Kasumi-1 (cell line): ENCODE measurements at places on chromosomes 2 and 18.

GRCh38 chr2:55363636-55364035, 56.0 kb downstream of the CCDC88A start:
- no peak for DNase-seq

DNA sequence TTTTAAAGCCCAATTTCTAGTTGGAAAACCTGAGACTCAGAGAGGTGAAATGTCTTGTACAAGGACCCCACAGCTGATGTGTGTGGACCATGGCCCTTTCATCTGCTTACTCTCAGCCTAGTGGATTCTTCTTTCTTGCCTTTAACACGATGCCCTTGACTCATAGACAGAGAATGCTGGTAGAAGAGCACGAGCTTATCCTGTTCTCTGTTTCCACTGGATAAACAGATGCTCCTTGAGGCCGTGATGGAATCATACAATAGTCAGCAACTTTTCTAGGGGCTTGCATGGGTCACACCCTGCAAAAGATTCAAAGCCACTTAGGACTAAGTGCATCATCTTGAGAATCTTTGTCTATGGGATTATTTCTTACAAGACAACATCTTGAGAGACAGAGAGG, 50.9 kb downstream of the MYCN start:
- DNase-seq, result no peak

DNA sequence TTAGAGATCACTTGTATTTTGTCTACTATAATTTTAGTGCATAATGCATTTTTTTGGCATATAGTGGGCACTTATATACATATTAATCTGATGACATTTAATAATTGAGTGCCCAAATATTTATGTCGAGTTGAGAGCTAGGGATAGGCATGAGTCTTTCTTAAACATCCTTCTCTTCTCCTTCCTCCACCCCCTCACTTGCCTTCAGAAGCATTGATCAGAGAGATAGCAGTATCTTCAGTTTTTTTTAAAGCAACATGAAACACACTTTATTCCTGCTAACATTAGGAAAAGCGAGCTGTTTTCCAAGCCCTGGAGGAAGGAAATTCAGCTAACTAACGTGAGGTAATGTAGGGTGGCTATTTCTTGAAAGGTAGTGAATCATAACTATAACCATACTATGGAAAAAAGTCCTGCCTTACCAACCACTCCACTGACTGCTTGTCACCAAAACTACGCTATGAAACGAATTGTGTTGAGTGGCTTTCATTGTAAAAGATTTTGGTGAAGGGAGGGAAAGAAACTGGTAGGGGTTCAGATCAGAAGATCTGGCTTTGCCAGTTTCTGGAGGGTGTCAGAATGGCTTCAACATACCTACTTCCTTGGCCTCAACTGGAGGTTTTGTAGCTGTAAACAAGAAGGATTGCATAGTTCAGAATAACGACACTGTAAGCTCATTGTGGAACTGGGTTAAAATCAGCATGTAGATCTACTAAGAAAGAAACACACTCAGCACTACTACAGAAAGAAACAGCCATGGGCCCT, 2.3 kb upstream of the ITGA4 start:
- no peak for DNase-seq

- peak; percentile 52 for DNase-seq
Observed at GRCh38 chr2:64652231-64653108, 1.2 kb downstream of the SERTAD2 start.

DNA sequence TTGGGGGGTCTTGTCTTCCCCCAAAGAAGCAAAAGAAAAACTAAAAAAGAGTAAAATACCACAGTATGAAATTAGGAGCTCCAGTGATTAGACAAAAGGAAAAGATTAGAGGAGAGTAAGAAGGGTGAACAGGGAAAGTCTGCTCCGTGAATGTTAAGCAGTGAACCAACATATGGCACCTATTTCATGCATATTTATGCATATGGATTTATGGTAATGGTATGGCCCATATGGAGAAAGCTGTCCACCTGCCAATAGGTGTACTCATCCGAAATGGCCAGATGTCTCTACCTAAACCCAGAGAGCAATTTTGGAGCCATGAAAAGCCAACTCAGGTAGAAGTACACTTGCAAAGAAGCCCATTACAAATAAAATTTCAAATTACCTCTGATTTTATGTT, 404.0 kb upstream of the RAB6C start:
- DNase-seq, result no peak

GRCh38 chr2:11450791-11451190, 15.2 kb downstream of the E2F6 start:
- DNase-seq, result no peak

GRCh38 chr2:107064750-107065149, 178.8 kb upstream of the ST6GAL2 start:
- DNase-seq, result no peak

DNA sequence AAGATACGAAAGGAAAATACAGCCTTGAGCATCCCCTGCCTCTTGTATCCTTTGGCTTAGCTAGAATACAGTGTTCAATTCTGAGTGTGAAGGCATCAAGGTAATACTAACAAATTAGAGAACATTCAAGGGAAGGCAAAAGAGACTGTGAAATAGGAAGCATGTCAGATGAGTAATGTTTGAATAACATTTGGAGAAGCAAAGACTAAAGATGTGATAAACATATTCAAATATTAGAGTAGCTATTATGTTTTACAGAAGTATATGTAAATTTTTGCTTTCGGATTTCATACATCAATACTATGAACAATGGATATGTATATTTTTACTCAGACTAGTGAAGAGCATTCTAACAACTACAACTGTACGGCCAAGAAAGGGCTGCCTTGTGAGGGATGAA, 161.7 kb upstream of the FN1 start:
- DNase-seq, result no peak

DNA sequence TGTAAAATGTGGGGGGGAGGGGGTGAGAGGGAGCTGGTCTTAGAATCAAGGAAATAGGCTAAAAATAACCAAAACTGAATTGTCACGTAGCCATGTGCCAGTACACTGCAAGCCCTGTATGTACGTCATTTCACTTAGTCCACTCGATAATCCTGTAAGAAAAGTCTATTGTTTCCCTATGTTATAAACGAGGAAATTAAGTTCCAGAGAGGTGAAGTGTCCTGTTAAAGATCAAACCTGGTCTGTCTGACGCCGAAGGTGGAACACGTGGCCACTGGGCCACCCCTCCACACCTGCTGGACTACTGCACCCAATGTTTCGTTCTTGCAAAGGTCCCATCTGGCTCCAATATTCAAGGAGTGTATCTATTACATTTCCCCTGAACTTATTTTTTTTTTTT, 29.6 kb downstream of the TFCP2L1 start:
- no peak for DNase-seq

- no peak for DNase-seq
Observed at GRCh38 chr2:1603521-1603920, 140.8 kb downstream of the PXDN start.

DNA sequence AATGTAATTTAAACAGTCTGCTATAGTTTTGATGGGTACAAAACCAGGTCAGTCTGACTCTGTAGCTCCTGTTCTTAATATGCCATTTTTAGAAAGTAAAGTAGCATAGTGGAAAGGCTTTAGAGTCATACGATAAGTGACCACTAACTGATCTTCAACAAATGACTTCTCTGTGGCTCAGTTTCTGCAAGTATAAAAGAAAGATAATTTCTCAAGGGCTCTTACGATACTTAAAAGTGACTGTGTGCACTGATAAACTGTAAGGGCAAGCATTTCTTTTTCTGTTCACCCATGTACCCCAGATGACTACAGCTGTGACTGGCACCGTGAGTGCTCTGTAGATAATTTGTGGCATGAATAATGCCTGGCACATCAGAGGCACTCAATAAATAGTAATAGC, 178.7 kb downstream of the LCLAT1 start:
- no peak for DNase-seq

GRCh38 chr2:15630121-15630977, 38.7 kb downstream of the DDX1 start:
- DNase-seq, result no peak

DNA sequence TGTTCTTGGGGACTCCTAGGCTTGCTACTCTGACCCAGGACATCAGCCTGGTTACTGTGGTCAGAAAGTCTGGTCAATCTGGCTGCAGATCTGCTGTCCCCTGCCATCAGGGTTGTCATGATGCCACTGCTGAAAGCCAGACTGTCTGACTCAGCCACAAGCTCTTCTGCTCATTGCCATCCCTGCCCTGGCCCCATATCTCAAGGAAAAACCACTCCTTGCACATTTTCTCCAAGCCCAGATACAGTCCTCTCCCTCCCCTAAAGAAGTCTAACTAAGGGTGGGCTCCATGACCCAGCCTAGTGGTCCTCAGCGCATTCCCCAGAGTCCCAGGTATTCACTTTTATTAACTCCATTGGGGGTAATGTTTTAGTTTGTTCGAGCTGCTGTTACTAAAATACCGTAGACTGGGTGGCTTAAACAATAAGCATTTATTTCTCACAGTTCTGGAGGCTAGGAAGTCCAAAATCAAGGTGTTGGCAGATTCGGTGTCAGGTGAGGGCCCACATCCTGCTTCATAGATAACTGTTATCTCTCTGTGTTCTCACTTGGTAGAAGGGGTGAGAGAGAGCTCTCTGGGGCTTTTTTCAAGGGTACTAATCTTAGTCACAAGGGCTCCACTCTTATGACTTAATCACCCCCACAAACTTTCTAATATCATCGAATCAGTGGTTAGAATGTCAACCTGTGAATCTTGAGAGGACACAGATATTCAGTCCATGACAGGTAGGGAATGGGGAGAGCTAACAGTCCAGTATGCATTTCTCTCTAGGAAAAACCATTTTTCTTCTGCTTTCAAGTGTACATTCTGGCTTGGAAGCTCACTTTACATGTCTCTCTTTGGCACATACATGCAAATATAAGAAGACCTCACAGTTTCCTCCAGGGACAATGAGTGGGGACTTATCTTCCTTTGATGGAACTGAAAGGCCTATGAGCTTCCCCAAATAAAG, 94.8 kb upstream of the CXCR4 start:
- no peak for DNase-seq

DNA sequence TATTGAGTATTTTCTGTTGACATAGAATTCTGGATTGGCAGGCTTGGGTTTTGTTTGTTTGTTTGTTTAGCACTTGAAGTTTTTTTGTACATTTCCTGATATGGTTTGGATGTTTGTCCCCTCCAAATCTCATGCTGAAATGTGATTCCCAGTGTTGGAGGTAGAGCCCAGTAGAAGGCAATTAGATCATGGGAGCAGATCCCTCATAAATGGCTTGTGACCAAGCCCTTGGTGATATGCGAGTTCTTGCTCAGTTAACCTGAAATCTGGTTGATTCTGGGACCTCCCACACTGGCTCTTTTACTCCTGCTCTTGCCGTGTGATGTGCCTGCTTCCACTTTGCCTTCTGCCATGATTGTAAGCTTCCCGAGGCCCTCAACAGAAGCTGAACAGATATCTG, 98.0 kb downstream of the PTPN4 start:
- DNase-seq, result no peak

GRCh38 chr2:85733121-85733960, 20.4 kb upstream of the ATOH8 start:
- no peak for DNase-seq

GRCh38 chr2:191404568-191404991, 159.4 kb downstream of the MYO1B start:
- DNase-seq, result no peak

- no peak for DNase-seq
Observed at GRCh38 chr2:118814368-118814767, 33.1 kb downstream of the EN1 start.

DNA sequence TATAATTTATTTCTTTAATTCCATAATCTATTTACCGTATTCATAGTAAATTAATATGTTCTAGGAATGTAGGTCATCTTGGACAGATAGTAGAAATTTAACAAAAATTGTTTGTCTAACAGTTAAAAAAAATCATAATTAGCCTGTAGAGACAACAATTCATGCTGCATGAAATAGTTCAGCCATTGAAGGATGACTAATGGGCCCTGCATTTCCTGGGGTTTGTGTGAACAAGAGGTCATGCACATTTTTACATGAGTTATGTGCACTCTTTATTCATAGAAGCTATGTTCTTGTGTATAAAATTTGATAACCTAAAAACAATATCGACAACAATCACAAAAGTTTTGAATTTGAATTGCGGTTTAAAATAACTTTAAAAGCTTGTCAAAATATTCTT, 1663.6 kb downstream of the SUCLG1 start:
- DNase-seq, result no peak

- DNase-seq, result no peak
Observed at GRCh38 chr18:22069916-22070315, 99.5 kb upstream of the GATA6 start.

GRCh38 chr2:201344663-201345366, 12.3 kb downstream of the FLACC1 start:
- DNase-seq, result peak; percentile 28

DNA sequence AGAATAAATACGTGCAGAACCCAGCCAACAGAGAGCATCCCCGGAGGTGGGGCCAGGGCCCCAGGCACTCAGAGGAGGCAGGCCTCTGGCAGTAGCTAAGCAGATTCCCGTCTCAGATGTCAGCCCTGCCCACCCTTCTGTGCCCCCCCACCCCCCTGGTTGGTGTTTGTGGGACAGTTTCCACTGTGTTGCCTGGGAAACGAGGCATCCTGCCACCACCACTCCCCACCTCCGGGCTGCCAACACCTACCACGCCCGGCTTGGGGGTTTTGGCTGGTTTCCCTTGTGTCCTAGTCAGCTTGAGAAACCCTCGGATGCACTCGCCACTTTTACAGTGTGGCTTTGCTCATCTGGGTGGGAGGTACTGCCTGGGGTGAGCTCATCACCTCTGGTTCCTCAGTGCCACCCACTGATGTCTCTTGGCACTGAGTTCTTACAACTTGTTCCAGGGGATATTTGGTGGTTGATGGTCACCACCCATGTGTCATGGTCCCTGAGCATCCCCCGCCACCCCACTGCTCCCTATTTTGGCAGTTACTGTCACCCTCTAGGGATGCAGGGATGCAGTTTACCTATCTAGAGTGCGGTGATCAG, 72.4 kb upstream of the YWHAQ start:
- DNase-seq, result no peak

- peak; percentile 15 for DNase-seq
Observed at GRCh38 chr2:208062113-208062512, 36.8 kb upstream of the PLEKHM3 start.

- DNase-seq, result no peak
Observed at GRCh38 chr2:28293416-28293815, 99.2 kb upstream of the FOSL2 start.

DNA sequence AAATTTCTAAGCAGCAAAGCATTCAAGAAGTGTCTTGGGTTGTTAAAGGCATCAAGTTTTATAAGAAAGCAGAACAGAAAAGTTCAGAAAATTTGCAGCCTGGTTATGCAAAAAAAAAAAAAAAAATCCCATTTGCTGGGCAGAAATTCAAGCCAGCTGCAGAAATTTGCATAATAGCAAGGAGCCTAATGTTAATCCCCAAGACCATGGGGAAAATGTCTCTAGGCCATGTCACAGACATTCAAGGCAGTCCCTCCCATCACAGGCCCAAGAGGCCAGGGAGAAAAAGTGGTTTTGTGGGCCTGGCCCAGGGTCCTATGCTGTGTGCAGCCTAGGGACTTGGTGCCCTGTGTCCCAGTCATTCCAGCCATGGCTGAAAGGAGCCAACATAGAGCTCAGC, 269.0 kb upstream of the SLC39A10 start:
- no peak for DNase-seq

GRCh38 chr2:62305421-62306176, 109.7 kb downstream of the B3GNT2 start:
- peak; percentile 25 for DNase-seq

GRCh38 chr2:113762377-113763118, 6.1 kb upstream of the SLC35F5 start:
- DNase-seq, result no peak

GRCh38 chr2:14751581-14751980, 119.1 kb downstream of the LRATD1 start:
- no peak for DNase-seq
